ENCODE measurements at places on chromosomes 2 and 18. TPM values are rescaled to one million over a fixed set of nuclear protein-coding genes. Genes with fewer than 3 reads are reported as not detected.

- no peak for DNase-seq
- no peaks in the 10 kb centered on the region for H3K4me1 ChIP-seq
- no peaks in the 10 kb centered on the region for H3K36me3 ChIP-seq
- no peaks in the 10 kb centered on the region for H3K27me3 ChIP-seq
Observed at GRCh38 chr2:155905657-155906056, 426.9 kb downstream of the NR4A2 start.

DNA sequence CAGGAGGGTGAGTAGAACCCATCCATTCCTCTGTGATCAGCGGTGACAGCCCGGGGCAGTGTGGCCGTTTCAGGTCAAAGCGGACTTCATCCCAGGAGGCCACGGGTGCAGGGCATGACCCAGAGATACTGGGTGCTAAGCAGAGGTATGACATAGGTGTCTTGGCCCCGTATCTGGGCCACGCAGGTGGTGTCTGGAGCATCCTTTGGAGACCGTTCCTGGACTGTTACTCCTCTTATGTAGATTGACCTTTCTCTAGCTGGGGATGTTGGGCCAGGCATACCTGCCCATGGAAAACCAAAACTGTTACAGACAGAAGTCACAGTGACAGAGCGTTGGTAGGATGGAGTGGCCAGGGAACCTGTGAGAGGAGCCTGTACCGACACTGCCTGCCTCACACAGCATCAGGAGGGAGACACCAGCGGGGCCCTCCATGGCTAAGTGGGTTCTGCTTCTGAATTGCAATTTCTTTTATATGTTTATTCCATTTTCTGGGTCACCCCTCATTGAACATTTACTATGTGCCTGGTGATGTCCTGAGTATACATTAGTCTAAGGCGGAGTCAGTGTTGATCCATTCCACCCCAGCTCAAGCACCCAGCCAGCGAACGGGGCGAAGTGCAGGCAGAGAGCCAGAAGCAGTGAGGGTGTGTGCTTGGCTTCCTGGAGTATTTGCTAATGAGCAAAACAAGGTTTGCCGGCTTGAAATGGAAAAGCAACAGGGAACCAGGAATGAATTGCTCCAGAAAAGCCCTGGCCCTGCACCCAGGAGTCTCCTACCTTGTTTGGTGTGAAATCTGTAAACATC, 141.7 kb downstream of the SH3RF3 start:
- H3K27ac ChIP-seq, result no peak overlapping the region
- DNase-seq, result no peak
- H3K36me3 ChIP-seq, result no peaks in the 10 kb centered on the region
- no peaks in the 10 kb centered on the region for H3K27me3 ChIP-seq
- H3K4me1 ChIP-seq, result no peaks in the 10 kb centered on the region

DNA sequence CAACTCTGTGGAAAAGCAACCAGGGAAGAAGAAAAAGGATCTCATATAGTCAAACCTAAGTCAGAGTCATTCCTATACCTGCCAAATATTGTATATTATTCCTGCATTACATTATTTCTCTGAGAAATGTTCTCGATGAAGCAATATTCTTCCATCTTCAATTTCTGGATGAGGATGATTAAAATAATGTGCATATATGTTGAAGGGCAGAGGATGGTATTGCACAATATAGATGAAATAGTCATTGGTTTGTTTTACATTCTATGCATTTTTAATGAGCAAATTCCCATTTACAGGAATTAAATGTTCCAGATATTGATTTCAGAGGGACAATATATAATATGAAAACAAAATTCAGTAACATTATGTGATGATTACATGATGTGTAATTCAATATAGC, 545.2 kb downstream of the STK39 start:
- DNase-seq, result no peak
- no peaks in the 10 kb centered on the region for H3K36me3 ChIP-seq
- no peaks in the 10 kb centered on the region for H3K4me1 ChIP-seq
- no peak overlapping the region for H3K27ac ChIP-seq
- no peak overlapping the region for H3K4me3 ChIP-seq

GRCh38 chr2:147356157-147356556, 488.7 kb upstream of the ACVR2A start:
- H3K4me3 ChIP-seq, result no peak overlapping the region
- no peaks in the 10 kb centered on the region for H3K4me1 ChIP-seq
- no peaks in the 10 kb centered on the region for H3K36me3 ChIP-seq
- H3K27me3 ChIP-seq, result no peaks in the 10 kb centered on the region

- H3K36me3 ChIP-seq, result peaks cover 59% of the 10 kb centered on the region
- H3K27ac ChIP-seq, result peak overlapping the region; percentile 77
- H3K4me3 ChIP-seq, result no peak overlapping the region
Observed at GRCh38 chr2:36561237-36561944, 36.6 kb downstream of the FEZ2 start.

GRCh38 chr2:70005752-70006446, 44.5 kb upstream of the ASPRV1 start:
- no peaks in the 10 kb centered on the region for H3K4me1 ChIP-seq
- H3K27ac ChIP-seq, result no peak overlapping the region
- no peak for DNase-seq
- H3K4me3 ChIP-seq, result no peak overlapping the region
- H3K36me3 ChIP-seq, result no peaks in the 10 kb centered on the region
- no peaks in the 10 kb centered on the region for H3K27me3 ChIP-seq

DNA sequence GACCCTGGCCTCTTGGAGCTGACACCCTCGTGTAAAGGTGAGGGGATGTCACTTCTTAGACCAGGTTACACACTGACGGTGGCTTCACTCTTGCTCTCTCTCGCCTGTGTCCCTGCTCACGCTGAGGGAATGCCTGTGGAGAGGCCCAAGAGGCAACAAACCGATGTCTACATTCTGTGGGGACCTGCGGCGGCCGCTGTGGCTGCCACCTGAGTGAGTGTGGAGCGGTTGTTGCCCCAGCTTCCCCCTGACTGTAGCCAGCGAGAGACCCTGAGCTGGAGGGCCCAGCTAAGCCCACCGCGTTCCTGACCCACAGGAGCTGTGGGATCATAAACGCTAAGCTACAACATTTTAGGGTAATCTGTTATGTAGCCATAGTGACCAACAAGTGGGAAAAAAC, 55.7 kb upstream of the ASAP2 start:
- no peak overlapping the region for H3K27ac ChIP-seq
- H3K27me3 ChIP-seq, result no peaks in the 10 kb centered on the region
- DNase-seq, result no peak
- H3K4me3 ChIP-seq, result no peak overlapping the region
- no peaks in the 10 kb centered on the region for H3K36me3 ChIP-seq

- H3K27me3 ChIP-seq, result no peaks in the 10 kb centered on the region
- no peaks in the 10 kb centered on the region for H3K4me1 ChIP-seq
- H3K27ac ChIP-seq, result no peak overlapping the region
- H3K36me3 ChIP-seq, result no peaks in the 10 kb centered on the region
- no peak for DNase-seq
Observed at GRCh38 chr2:218811382-218811781, 20.2 kb downstream of the PRKAG3 start.

- no peaks in the 10 kb centered on the region for H3K36me3 ChIP-seq
- no peak for DNase-seq
- peaks cover 11% of the 10 kb centered on the region for H3K27me3 ChIP-seq
- H3K27ac ChIP-seq, result no peak overlapping the region
Observed at GRCh38 chr2:88873620-88874019, 182.1 kb downstream of the RPIA start.

GRCh38 chr18:70036771-70037347, 89.2 kb upstream of the CD226 start:
- DNase-seq, result no peak
- no peaks in the 10 kb centered on the region for H3K4me1 ChIP-seq
- no peaks in the 10 kb centered on the region for H3K27me3 ChIP-seq
- H3K36me3 ChIP-seq, result peaks cover 6% of the 10 kb centered on the region

- H3K4me1 ChIP-seq, result no peaks in the 10 kb centered on the region
- no peak overlapping the region for H3K27ac ChIP-seq
- no peaks in the 10 kb centered on the region for H3K27me3 ChIP-seq
- DNase-seq, result no peak
Observed at GRCh38 chr2:65049010-65049639, 7.1 kb upstream of the CEP68 start.

- H3K27ac ChIP-seq, result no peak overlapping the region
- no peak for DNase-seq
- no peaks in the 10 kb centered on the region for H3K36me3 ChIP-seq
- H3K4me1 ChIP-seq, result no peaks in the 10 kb centered on the region
Observed at GRCh38 chr2:168814046-168814445, 11.6 kb downstream of the NOSTRIN start.

DNA sequence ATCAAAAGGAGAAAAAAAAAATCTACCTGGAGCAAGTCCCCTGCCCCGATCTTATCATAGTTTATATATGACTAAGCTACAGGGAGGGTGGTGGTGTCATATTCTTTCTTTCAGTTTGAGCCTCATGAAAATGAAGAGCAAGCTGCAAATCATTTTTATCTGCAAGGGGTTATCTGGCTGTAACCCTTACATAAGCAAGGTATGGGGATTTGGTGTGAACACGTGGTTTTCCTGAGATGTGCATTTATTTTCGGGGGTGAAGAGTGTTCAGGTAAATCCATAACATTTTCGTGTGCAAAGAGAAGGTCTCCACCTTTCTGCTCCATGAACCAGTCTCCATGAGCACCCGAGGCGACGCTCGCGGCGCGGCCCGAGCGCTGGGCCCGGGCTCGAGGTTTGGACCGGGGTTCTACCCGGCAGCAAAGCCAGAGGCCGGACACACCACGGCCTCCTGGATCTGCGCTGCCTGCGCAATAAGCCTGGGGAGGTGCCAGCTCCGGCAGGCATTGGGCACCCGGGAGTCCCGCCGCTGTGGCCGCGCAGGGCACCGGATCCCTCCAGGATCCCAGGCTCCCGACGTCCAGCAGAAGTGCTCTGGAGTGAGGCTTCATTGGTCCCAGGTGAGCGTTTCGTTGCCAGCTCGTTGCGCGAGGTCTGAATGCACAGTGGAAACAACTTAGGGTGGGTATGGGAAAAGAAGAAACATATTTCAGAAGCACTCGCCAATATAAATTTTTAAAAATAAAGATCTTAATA, 36.1 kb upstream of the GPD2 start:
- peak overlapping the region; percentile 83 for H3K4me3 ChIP-seq
- H3K27me3 ChIP-seq, result no peaks in the 10 kb centered on the region
- H3K4me1 ChIP-seq, result no peaks in the 10 kb centered on the region
- H3K27ac ChIP-seq, result peak overlapping the region; percentile 84
- DNase-seq, result peak; percentile 86
- no peaks in the 10 kb centered on the region for H3K36me3 ChIP-seq

GRCh38 chr18:44602380-44602779, 78.3 kb upstream of the SETBP1 start:
- no peaks in the 10 kb centered on the region for H3K27me3 ChIP-seq
- H3K4me1 ChIP-seq, result peaks cover 3% of the 10 kb centered on the region
- H3K36me3 ChIP-seq, result no peaks in the 10 kb centered on the region
- no peak overlapping the region for H3K4me3 ChIP-seq

DNA sequence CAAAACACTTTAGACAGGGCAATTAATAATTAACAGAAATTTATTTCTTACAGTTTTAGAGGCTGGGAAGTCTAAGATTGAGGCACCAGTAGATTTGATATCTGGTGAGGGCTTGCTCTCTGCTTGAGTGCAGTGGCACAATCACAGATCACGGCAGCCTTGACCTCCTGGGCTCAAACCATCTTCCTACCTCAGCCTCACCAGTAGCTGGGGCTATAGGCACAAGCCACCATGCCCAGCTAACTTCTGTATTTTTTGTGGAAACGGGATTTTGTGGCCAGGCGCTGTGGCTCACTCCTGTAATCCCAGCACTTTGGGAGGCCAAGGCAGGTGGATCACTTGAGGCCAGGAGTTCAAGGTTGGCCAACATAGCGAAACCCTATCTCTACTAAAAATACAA, 29.0 kb upstream of the ACVR1 start:
- H3K4me1 ChIP-seq, result no peaks in the 10 kb centered on the region
- DNase-seq, result no peak
- no peaks in the 10 kb centered on the region for H3K36me3 ChIP-seq
- H3K27ac ChIP-seq, result no peak overlapping the region

- H3K27ac ChIP-seq, result no peak overlapping the region
- no peak overlapping the region for H3K4me3 ChIP-seq
- H3K27me3 ChIP-seq, result no peaks in the 10 kb centered on the region
- H3K4me1 ChIP-seq, result no peaks in the 10 kb centered on the region
- DNase-seq, result no peak
Observed at GRCh38 chr2:220856486-220856885, 715.6 kb downstream of the EPHA4 start.

- no peak overlapping the region for H3K4me3 ChIP-seq
- peak overlapping the region; percentile 70 for H3K27ac ChIP-seq
- H3K36me3 ChIP-seq, result no peaks in the 10 kb centered on the region
- peaks cover 19% of the 10 kb centered on the region for H3K4me1 ChIP-seq
- no peak for DNase-seq
Observed at GRCh38 chr18:23627970-23628369, 34.7 kb downstream of the ANKRD29 start.

GRCh38 chr2:43024515-43025011, 201.8 kb downstream of the ZFP36L2 start:
- no peaks in the 10 kb centered on the region for H3K4me1 ChIP-seq
- no peaks in the 10 kb centered on the region for H3K36me3 ChIP-seq
- no peak overlapping the region for H3K4me3 ChIP-seq
- no peaks in the 10 kb centered on the region for H3K27me3 ChIP-seq

- H3K27ac ChIP-seq, result no peak overlapping the region
- DNase-seq, result no peak
- no peak overlapping the region for H3K4me3 ChIP-seq
- H3K4me1 ChIP-seq, result peaks cover 17% of the 10 kb centered on the region
Observed at GRCh38 chr2:8312221-8312620, 369.6 kb upstream of the ID2 start.

DNA sequence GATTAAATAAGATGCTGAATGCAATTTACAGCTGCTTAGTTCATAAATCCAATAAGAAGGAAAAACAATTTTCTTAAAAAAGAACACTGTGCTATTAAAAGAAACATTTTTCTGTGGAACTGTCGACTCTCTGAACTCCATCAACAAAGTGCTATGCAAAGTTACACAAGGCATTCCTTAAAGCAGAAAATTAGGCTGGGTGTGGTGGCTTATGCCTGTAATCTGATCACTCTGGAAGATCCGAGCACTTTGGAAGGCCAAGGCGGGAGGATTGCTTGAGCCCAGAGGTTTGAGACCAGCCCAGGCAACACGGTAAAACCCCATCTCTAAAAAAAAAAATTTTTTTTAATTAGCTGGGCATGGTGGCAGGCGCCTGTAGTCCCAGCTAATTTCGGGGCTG, 13.0 kb downstream of the MCM6 start:
- H3K4me3 ChIP-seq, result no peak overlapping the region
- no peaks in the 10 kb centered on the region for H3K27me3 ChIP-seq

DNA sequence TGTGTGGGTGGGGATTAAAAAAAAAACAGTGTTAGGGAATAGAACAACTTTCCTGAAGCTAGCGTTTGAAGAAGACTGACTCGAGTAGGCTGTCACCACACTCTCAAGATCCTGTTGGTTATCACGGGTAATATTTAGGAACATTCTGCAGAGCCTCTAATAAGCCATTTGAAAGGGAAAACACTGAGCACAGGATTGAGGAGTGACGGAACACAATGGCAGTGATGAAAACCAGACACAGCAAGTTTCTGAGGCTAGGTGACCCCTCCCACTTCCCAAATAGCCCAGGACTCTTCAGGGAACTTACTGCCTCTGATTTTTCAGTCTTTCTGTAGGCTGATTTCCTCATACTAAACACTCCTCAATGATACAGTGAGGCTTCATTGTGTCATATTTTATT, 88.2 kb upstream of the TMEM200C start:
- no peak for DNase-seq
- H3K36me3 ChIP-seq, result no peaks in the 10 kb centered on the region
- no peaks in the 10 kb centered on the region for H3K4me1 ChIP-seq
- no peak overlapping the region for H3K27ac ChIP-seq
- H3K4me3 ChIP-seq, result no peak overlapping the region
- H3K27me3 ChIP-seq, result no peaks in the 10 kb centered on the region

Gene EHBP1
- 62.7 TPM for polyA plus RNA-seq

Gene PROC
- polyA plus RNA-seq, result 0.10 TPM

Gene HEATR5B
- polyA plus RNA-seq, result 17.5 TPM

Gene DBI
- polyA plus RNA-seq, result 150 TPM

Gene COBLL1
- 4.9 TPM for polyA plus RNA-seq

Gene PSMA8
- not detected for polyA plus RNA-seq

Gene L3MBTL4
- polyA plus RNA-seq, result 0.02 TPM

Gene IL1F10
- polyA plus RNA-seq, result not detected

Gene OSR1
- 48.7 TPM for polyA plus RNA-seq

Gene ADAM23
- polyA plus RNA-seq, result 3.6 TPM
